Stimulated activated CD4-positive, alpha-beta T cell treated with anti-CD3 and anti-CD28 coated beads, Interleukin-15, amount 100 ng/mL, for 1 hour (primary cell): ENCODE measurements at places on chromosomes 4 and X.

GRCh38 chrX:46574774-46575381 lies 1.3 kb downstream of the CHST7 start:
- peak; percentile 16 for DNase-seq

DNA sequence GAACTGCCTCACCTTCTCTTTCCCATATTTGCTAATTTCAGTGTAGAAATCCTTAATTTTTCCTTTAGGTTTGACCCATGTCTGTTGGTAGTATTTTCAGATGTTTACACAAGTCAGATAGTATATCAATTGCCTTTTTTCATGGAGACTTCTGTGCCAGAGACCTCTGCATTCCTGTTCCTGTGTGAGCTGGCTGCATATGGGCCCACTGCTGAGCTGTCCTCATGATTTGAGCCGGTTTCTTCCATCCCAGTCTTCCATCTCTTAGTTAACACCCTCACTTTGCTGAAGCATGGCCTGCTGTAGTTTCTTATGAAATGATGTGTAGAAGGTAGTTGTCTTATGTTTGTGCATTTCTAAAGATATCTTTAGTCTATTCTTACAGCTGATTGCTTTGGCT lies 40.0 kb downstream of the CDS1 start:
- no peak for DNase-seq

GRCh38 chrX:153933748-153934147 lies 1.1 kb downstream of the NAA10 start:
- no peak for DNase-seq

- DNase-seq = no peak
Observed at GRCh38 chr4:134756421-134756820, 554.8 kb upstream of the PABPC4L start.

- no peak for DNase-seq
Observed at GRCh38 chr4:121239951-121240350, 75.8 kb upstream of the TNIP3 start.

- DNase-seq = peak; percentile 2
Observed at GRCh38 chrX:21373637-21374162, 518 bp upstream of the CNKSR2 start.

DNA sequence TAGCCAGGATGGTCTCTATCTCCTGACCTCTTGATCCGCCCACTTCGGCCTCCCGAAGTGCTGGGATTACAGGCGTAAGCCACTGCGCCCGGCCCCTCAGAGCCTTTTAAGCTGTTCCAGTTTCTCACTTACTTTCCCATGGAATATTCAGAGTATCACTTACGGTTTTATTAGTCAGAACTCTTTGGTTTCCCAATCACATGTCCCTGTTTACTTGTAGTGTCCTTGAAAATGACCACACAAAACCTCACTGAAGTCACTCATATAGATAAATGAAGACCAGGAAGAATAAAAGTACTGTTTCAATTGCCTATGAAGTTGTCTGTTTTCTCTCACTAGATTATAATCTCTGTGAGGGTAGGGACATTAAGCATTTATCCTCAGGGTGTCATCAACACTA lies 217.2 kb upstream of the HCCS start:
- DNase-seq = no peak

GRCh38 chr4:170388255-170388654 lies 298.5 kb upstream of the AADAT start:
- DNase-seq = no peak

GRCh38 chr4:74499986-74500781 lies 55.2 kb downstream of the AREG start:
- DNase-seq = no peak

GRCh38 chr4:114890773-114891172 lies 222.6 kb downstream of the NDST4 start:
- DNase-seq = no peak

GRCh38 chrX:55033429-55033828 lies 2.7 kb upstream of the ALAS2 start:
- no peak for DNase-seq

- no peak for DNase-seq
Observed at GRCh38 chr4:46432923-46433322, 43.0 kb upstream of the GABRA2 start.

DNA sequence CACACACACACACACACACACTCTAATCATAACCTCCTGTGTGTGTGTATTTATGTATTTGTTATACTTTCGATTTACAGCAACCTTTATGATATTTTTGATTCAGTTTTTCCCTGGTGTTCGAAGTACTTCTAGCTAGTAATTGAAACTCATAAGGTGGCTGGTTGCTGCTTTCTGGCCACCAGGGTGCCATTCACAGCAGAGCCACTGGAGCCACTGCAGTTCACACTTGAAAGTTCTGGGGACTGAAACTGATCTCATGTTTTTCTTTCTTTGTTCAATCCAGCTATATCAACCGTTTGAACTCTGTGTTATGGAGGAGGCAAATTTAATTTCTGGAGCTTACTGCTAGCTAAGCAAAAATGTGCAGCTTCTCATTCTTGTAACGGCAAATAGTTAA lies 419.4 kb downstream of the ADGRL3 start:
- DNase-seq = no peak

DNA sequence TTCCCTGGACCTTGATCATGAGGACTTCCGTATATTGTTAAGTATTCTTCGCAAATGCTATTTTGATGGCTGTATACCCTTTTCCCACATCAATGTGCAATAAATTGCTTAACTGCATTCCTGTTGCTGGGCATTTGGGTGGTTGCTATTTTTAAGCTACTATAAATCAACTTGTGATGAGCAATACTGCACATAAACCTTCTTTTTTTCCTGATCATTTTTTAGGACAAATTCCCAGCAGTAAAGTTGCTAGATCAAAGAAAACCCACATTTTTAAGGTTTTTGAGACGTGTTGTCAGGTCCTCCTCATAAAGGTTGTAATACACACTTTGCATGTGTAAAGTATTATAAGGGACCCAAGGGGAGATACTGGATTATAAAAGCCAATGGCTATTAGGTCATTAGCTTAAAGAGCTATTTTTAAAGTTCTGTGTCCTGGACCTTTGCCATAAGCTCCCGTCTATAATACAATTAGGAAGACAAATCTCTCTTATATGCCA lies 35.6 kb downstream of the LIMCH1 start:
- no peak for DNase-seq

- no peak for DNase-seq
Observed at GRCh38 chr4:185221491-185221890, 12.1 kb downstream of the SNX25 start.

DNA sequence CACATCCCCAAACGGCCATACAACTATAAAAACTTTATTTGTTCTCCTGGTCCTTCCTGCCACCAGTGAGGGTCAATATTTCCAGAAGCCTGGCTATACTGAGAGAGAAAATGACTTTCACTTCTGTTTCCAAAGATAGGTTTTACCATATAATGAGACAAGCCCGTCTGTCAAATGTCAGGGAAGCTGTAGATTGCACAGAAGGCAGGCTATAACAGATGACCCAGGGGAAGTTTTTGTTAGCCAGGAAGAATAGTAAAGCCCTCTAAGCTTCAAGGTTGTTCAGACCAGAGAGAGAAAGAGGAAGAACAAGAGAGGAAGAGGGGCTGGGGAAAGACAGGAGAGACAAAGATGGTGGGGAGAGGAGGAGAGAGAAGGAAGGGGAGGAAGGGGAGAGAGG lies 217.5 kb downstream of the GBA3 start:
- no peak for DNase-seq

GRCh38 chr4:65665771-65666523 lies 4.3 kb downstream of the EPHA5 start:
- DNase-seq = no peak

DNA sequence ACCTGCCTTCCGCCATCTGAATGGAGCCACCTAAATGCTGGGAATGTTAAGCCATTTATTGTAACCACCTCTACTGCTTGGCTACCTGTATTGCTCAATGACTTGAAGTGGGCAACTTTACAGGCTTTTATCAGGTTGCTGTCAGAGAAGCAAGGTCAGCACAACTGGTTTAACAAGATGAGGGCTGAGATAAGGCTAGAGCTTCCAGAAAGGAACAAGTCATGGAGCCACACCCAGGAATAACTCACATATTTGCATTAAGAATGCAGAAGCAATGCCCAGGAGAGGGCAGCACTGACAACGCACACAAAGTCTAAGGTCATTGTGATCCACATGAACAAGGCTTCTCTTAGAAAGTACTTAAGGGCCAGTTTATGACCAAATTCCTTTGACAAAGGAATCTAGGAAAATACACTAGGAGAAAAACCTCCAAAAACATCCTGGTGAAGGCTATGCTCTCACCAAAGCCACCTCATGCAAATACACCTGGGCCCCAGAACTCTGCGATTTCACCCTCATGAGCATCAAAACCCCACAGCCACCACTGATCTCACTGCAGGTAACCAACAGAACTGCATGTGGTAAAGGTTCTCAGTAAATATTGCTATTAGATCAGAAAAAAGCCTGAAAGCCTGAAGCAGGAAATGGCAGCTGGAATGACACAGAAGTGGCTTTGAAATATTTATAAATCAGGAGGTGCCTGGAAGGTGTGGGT lies 15.0 kb upstream of the STS start:
- DNase-seq = no peak

DNA sequence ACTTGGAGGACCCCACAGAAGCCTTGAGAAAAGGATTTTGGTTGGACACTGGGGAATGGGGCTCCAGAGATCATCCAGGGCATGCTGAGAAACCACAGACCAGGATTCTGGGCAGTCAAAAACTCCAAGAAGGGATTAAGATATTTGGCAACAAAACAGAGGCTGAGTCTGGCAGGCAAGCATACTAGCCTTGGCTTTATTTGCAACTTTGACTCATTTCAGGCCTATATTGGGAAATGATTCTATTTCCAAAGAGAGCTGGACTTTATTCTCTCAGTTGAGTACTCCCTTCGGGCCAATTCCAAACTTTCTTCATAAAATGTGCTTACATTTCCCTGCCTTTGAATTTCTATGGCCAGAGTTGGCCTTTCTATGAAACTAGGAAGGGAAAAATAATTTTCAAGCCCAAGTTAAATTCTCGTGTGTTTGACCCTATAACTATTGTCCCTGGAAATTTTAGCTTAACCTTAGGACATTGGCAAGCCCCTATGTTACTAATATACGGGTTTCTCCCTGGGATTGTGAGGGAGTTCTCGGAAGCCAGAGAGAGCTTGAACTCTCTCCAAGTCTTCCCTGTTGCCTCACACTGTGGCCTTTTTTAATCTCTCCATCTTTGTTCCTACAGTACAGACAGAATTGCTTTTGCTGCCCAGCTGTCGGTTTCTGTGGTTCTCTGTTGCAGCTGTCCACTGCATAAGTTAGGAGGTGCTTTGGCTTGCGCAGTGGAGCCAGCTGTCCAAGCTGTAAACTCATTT lies 112.6 kb upstream of the FAM9A start:
- no peak for DNase-seq

- DNase-seq = peak; percentile 49
Observed at GRCh38 chrX:71128915-71129765, 10.7 kb downstream of the MED12 start.

GRCh38 chr4:57187246-57187645 lies 77.1 kb upstream of the IGFBP7 start:
- DNase-seq = no peak

DNA sequence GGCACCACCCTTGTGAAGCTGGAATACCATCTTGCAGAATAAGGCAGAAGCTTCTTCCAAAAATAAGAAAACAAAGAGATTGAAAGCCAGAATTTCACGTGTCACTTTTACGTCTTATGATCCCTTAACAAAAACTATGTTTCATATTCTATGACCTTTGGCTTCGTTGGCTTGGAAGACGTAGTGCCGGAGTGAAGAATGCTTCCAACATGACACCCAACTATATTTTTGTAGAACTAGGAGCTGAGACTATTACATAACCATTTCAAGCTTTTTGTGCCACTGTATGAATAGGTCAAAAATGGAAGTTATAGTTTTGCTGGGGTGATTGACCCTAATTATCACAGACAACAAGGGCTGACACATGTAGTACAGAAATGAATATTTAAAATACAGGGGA lies 996.2 kb downstream of the ADGRL3 start:
- DNase-seq = no peak
